Immature natural killer cell (primary cell): ENCODE measurements at places on chromosomes 1 and 21. TPM values are rescaled to one million over a fixed set of nuclear protein-coding genes. Genes with fewer than 3 reads are reported as not detected.

The FCMR gene
- polyA plus RNA-seq = 370 TPM

The NR1I3 gene
- polyA plus RNA-seq = not detected

The CFHR3 gene
- not detected for polyA plus RNA-seq

The LMX1A gene
- polyA plus RNA-seq = not detected

The PROK1 gene
- polyA plus RNA-seq = not detected

The AK5 gene
- polyA plus RNA-seq = 18.8 TPM

The KRTAP19-1 gene
- polyA plus RNA-seq = not detected

The RAP1GAP gene
- not detected for polyA plus RNA-seq

The DRAXIN gene
- polyA plus RNA-seq = 0.29 TPM

GRCh38 chr1:58882322-58882948 lies 98.6 kb upstream of the JUN start:
- peaks cover 4% of the 10 kb centered on the region for H3K27me3 ChIP-seq
- H3K27ac ChIP-seq = no peak overlapping the region
- peaks cover 71% of the 10 kb centered on the region for H3K4me1 ChIP-seq
- DNase-seq = no peak
- peaks cover 13% of the 10 kb centered on the region for H3K36me3 ChIP-seq

DNA sequence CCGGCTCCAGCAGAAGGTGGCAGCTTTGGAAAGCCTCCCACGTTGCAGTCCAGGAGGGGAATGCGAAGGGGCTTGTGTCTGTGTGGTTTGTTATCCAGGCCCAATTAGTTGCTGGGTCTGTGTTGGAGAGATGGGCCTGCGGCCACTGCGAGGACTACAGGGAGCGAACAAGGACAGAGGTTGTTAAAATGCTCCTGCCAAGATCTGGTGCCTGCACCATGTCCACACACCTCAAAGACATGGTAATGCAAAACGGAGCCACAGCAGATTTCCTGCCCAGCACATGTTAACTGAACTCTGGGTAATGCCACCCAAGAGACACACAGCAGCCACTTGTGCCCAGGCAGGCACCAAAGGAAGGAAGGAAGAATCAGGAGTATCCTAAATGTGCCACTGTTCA lies 18.6 kb downstream of the GRIK3 start:
- no peak overlapping the region for H3K4me3 ChIP-seq
- no peaks in the 10 kb centered on the region for H3K4me1 ChIP-seq
- H3K36me3 ChIP-seq = no peaks in the 10 kb centered on the region
- no peak for DNase-seq
- H3K27ac ChIP-seq = no peak overlapping the region

DNA sequence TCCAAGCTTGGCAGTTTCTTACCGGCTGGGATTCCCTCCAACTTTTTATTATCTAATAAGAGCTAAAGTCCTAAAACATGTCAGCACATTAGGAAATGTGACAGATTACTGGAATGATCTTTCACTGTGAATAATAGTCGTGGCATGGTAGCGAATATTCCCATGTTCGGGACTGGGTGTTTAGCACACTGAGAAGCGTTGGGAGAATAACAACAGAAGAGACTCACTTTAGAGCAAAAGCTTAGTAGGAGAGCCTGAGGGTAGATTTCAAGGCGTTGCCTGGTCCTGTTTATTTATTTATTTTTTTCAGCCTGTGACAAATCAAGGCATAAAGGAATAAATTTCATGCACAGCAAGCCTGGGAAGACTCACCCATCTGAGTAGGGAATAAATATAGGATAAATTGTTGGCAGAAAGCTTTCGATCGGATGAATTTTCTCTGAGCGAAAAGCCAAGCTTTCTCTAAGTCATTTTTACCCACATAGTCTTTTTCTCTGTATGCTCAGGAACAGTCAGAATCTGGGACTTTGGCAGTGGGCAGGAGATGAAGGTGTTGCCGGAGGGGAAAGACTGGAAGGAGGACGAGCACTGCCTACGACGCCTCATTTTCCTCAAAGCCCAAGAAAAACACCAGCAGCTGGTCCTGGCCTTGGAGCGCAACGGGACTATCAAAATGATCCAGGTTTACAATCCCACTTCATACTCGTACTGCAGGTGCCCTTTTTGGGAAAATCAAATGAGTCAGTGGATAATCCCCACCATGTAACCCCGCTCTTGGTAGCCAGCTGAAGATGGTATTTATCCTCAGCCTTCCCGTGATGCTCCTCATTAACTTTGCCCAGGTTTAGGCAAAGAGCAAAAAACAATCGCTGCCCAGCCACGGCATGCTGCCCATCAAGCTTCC lies 97.2 kb downstream of the WDR64 start:
- H3K27me3 ChIP-seq = peaks cover 3% of the 10 kb centered on the region
- no peaks in the 10 kb centered on the region for H3K4me1 ChIP-seq
- no peak overlapping the region for H3K4me3 ChIP-seq
- H3K36me3 ChIP-seq = no peaks in the 10 kb centered on the region

- DNase-seq = peak; percentile 9
- no peaks in the 10 kb centered on the region for H3K36me3 ChIP-seq
- peaks cover 1% of the 10 kb centered on the region for H3K27me3 ChIP-seq
- H3K4me3 ChIP-seq = no peak overlapping the region
These were observed 93.5 kb upstream of the ACTL8 start for GRCh38 chr1:17661546-17662157.

DNA sequence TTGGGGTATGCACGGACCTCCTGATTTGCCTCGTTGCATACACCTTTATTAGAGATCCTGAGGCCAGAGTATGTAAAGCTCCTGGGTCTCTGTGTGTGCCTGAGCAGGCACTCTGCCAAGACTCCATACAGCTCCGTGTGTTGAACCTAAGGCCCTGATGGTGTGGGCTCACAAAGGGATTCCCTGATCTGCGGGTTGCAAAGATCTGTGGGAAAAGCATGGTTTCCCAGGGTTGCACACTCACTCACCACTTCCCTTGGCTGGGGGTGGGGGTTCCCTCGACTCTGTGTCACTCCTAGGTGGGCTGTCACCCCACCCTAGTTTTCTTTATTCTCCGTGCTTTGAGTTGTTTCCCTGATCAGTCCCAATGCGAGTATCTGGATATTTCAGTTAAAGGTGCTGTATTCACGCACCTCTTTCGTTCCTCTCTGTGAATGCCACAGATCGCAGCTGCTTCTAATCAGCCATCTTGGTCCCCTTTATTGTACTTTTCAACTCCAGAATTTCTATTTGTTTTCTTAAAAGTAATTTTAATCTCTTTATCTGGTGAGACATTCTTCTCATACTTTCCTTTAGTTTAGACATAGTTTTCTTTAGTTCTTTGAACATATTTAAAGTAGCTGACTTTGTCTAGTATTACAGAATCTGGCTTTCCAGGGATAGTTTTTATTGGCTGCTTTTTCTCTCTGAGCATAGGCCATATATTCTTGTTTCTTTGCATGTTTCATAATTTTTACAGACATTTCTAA lies 39.0 kb upstream of the F3 start:
- H3K27ac ChIP-seq = no peak overlapping the region
- H3K4me3 ChIP-seq = no peak overlapping the region
- no peaks in the 10 kb centered on the region for H3K27me3 ChIP-seq
- no peak for DNase-seq

- DNase-seq = no peak
- H3K4me1 ChIP-seq = peaks cover 95% of the 10 kb centered on the region
- H3K36me3 ChIP-seq = peaks cover 35% of the 10 kb centered on the region
- H3K4me3 ChIP-seq = no peak overlapping the region
- H3K27ac ChIP-seq = peak overlapping the region; percentile 85
These were observed 131.0 kb downstream of the TGFBR3 start for GRCh38 chr1:91754816-91755580.

DNA sequence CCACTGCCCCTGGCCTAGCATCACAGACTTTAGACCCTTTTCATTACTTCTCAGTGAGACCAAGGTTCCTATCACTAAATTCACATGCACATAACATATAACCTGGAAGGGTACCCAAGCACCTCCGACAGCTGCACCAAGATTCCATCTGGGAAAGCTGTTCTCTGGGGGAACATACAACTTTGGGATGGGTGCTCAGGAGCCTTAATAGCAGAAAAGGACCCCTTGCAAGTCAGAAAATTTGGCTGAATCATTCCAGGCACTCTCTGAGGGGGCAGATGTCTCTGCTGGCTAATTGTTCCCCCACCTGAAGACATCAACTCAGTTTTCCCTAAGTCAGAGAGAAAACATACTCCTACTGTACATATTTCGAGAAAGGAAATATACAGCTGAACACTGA lies 41.3 kb upstream of the PSEN2 start:
- peak overlapping the region; percentile 11 for H3K27ac ChIP-seq
- H3K4me3 ChIP-seq = no peak overlapping the region
- H3K36me3 ChIP-seq = no peaks in the 10 kb centered on the region
- H3K4me1 ChIP-seq = peaks cover 16% of the 10 kb centered on the region

- no peak overlapping the region for H3K27ac ChIP-seq
- peaks cover 11% of the 10 kb centered on the region for H3K36me3 ChIP-seq
- no peaks in the 10 kb centered on the region for H3K4me1 ChIP-seq
- H3K27me3 ChIP-seq = peaks cover 7% of the 10 kb centered on the region
These were observed 6.8 kb upstream of the BCAS2 start for GRCh38 chr1:114588196-114588689.

DNA sequence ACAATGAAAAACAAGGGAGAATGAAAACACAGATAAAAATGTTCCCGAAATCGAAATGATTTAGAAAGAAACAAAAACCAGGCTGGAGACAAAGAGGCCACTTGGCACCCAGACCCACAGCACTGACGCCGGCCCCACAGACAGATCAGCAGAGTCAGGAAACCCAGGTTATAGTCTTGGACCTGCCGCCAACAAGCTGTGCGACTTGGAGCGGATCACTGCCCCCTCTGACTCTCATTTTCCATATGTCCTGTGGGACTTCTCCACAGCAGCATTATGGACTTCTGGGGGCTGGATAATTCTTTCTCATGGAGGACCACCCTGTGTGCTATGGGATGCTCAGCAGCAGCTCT lies 72.4 kb downstream of the MATN1 start:
- H3K36me3 ChIP-seq = no peaks in the 10 kb centered on the region
- no peak for DNase-seq
- H3K4me1 ChIP-seq = no peaks in the 10 kb centered on the region
- H3K27me3 ChIP-seq = peaks cover 17% of the 10 kb centered on the region

DNA sequence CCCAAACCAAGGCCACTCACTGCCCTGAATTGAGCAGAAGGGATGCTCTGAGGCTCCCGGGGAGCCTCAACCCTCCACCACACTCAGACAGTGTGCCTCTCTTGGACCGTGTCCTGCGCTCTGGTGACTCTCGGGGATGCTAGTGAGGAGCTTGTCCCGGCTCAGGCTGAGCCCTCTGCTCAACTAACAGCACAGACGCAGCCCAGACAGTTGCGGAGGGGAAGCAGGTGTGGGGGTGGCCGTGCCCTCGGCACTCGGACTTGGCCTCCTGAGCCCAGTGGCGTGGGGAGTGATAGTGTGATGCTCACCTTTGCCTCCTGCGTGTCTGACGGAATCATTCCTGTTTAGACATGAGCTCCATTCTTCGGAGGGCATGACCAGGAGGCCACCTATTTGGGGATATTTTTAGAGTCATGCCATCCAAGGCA lies 15.4 kb upstream of the SLC19A1 start:
- H3K27ac ChIP-seq = no peak overlapping the region
- H3K4me3 ChIP-seq = peak overlapping the region; percentile 21
- no peak for DNase-seq
- H3K27me3 ChIP-seq = peaks cover 3% of the 10 kb centered on the region
- H3K36me3 ChIP-seq = no peaks in the 10 kb centered on the region
- H3K4me1 ChIP-seq = peaks cover 5% of the 10 kb centered on the region

GRCh38 chr1:228105270-228105995 lies 2.3 kb upstream of the C1orf35 start:
- H3K4me1 ChIP-seq = peaks cover 43% of the 10 kb centered on the region
- no peak overlapping the region for H3K27ac ChIP-seq
- H3K27me3 ChIP-seq = peaks cover 19% of the 10 kb centered on the region
- no peak for DNase-seq
- no peak overlapping the region for H3K4me3 ChIP-seq
- H3K36me3 ChIP-seq = no peaks in the 10 kb centered on the region

GRCh38 chr1:106268070-106268469 lies 788.4 kb upstream of the PRMT6 start:
- no peak overlapping the region for H3K27ac ChIP-seq
- no peak overlapping the region for H3K4me3 ChIP-seq
- no peaks in the 10 kb centered on the region for H3K36me3 ChIP-seq
- H3K27me3 ChIP-seq = no peaks in the 10 kb centered on the region
- no peak for DNase-seq
